ENCODE measurements at places on chromosomes 12 and 14.
A peak's percentile ranks its signal among the peaks of the same experiment; 100 is the strongest.

- no peak for DNase-seq
These were observed 97.8 kb downstream of the SLC6A15 start for GRCh38 chr12:84814664-84815245.

DNA sequence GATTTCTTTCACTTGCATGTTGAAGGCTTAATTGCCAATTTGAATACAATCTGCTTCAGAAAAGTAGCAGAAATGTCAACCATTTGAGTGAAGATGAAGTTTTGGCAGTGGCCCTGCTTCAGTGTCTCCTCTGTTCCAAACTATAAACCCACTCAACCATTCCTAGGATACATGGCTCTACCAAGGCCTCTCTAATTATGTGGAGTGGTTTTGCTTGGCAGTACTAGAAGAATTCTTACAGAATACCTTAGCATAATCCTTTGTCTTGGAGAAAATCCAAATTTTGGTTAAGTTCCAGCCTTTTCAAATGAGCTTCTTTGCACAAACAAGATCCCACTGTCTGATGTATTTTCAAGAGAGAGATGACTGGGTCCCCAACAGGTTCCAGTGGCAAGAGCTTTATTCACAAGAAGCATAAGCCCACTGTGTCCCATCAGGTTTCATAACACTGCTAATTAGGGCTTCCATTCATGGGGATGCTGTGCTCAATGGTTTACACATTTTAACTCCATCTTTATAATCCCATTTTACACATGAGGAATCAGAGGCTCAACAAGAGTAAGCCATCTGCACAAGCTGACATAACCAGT is 234.5 kb downstream of the IPO8 start:
- DNase-seq, result no peak

DNA sequence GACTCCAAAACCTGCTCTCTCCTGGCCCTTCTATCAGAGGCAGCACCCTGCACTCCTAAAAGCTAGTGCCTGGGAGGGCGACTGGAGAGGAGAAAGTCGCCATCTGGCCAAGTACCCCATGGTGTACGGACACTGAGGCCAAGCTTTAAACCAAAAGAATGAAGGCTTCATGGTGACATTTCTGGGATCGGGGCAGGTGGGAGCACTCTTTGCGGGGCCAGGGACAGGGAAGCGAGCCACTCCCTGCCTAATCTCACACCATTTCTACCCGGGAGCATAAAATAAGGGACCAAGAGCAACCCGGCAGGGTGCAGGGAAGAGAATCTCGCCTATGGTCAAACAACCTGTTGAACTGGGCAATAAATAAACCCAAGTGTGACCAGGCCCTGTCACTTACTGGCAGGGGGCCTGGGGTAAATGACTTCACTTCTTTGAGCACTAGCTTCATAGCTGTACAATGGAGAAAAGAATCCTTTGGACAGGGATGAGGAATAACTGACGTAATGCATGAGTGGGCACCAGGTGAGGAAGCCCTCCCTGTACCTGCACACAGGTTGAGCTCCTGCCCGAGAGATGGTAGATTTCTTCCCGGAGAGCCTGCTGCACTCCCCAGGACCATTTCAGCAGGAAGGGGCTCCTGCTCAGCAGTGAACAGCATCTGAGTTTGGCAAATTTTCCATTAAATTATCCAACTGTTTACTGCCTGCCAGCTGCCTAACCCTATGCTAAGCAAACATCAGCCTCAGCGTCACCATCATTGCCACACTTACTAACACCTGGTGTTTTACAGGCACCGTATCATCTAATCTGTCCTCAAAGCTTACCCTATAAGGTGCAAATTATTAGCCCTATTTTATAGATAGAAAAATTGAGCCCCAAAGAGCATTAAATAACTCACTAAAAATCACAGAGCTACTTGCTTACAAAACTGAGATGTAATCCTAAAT is 2.0 kb downstream of the SERPINA1 start:
- DNase-seq, result no peak

GRCh38 chr12:93563807-93564538 is 8.5 kb upstream of the SOCS2 start:
- no peak for DNase-seq

DNA sequence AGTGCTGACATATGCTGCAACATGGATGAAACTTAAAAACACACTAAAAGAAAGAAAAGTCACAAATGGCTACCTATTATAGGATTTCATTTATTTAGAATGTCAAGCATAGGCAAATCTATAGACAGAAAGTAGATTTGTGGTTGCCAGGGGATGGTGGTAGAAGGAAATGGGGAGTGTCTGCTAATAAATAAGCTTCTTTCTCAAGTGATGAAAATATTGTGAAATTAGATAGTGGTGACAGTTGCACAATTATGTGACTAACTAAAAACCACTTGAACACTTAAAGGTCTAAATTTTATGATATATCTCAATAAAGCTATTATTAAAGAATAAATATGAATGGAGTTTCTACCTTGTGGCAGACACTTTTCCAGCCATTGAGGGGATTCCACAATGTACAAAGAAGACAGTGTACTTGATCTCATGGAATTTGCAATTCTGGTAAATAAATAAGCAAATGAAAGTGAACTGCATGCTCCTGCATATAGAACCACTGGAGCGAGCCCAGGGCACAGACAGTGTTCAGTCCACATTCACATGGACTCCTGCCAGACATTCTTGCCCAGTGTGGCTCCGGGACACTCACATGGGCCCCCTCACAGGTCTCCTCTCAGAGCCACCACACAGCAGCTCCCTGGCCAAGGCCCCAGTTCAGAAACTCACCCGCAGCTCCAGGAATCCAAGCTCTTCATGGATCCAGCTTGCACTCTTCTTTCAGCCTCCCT is 107.1 kb upstream of the ARID2 start:
- DNase-seq, result no peak

- no peak for DNase-seq
These were observed 33.7 kb upstream of the KTN1 start for GRCh38 chr14:55546212-55546874.

DNA sequence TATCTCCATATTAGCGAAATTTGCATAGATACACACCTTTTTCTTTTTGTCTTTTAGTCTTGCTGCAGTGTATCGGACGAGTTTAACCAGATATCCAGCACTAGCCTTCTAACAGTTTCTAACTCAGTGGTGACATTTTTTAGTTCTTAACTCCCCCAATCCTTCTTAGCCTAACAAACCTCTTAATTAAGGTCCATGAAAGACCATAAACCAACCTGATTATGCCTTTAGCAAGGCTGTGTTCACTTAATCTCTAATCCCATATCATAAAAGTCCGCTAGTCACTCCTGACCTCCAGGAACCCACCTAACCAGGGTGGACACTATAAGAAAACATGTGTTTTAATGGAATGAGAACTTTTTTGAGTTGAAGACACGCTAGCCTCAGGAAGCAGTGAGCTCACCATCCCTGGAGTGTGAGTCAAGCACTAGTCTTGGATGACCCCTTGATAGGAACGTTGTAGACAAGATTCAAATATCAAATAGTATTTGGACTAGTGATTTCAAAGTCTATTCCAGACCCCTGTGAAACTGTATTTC is 9.5 kb downstream of the CDKN1B start:
- no peak for DNase-seq

- no peak for DNase-seq
These were observed 121.1 kb upstream of the SYT10 start for GRCh38 chr12:33560653-33561208.

GRCh38 chr14:64934338-64934929 is 8.1 kb downstream of the GPX2 start:
- no peak for DNase-seq

GRCh38 chr14:23430016-23430722 is 5.3 kb downstream of the MYH7 start:
- DNase-seq, result no peak

- no peak for DNase-seq
These were observed 4.1 kb upstream of the STAB2 start for GRCh38 chr12:103583008-103583407.

GRCh38 chr12:9064815-9065606 is 50.7 kb downstream of the A2M start:
- peak; percentile 87 for DNase-seq

GRCh38 chr14:60981633-60982455 is 799 bp downstream of the SLC38A6 start:
- no peak for DNase-seq
